ENCODE measurements at places on chromosomes 5 and 9.

DNA sequence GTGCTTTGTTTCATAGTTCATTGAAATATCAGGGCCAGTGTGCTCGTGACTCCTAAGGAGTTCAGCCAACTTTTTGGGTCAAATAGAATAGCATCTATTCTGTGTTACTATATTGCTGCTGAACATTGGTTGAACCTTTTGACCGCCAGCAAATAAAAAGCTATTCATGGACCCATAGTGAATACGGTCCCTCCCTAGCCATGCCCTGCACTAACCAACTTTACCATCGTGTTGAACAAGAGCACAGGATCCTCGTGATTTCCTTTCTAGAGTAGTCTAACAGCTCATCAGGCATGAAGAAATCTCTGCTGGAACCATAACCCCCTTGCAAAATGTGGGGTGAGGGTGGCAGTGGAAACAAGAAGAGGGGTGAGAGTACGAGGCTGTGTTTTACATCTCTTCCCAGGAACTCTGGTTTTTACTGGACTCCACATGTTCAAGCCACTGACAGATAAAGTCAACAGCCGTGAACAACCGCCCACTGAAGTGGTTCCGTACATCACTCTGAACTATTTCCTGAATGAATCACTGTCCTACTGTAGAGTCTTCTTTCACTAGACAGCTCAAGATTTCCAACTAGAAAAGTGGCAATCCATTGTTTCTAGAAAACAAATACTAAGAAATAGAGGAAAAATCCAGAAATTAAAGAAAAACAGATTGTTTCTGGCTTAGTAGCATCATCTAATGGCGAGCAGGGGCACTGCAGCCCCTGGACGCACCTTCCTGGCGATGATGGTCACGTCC is 70.1 kb upstream of the SPATA31E1 start:
- no peak for DNase-seq

GRCh38 chr5:139523635-139524445 is 37.3 kb upstream of the UBE2D2 start:
- no peak for DNase-seq

DNA sequence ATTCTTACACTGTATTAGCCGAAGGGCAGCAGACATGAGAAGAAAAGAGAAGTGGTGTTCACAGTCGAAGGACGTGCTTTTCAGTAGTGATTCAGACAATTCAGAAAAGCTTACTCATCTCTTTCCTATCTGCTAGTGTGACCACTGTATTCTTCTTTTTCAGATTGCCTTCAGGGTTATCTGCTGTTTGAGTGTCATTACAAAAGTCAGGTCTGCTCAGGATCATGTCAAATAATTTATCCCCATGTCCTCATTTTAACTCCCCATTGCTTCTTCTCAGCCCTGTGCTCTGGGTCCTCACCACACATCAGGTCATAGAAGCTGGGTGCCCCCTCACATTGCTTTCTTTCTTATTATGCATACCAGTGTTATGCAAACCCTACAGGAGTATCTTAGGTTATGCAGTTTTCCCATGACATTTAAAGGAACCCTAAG is 394.0 kb downstream of the CETN3 start:
- DNase-seq, result no peak

DNA sequence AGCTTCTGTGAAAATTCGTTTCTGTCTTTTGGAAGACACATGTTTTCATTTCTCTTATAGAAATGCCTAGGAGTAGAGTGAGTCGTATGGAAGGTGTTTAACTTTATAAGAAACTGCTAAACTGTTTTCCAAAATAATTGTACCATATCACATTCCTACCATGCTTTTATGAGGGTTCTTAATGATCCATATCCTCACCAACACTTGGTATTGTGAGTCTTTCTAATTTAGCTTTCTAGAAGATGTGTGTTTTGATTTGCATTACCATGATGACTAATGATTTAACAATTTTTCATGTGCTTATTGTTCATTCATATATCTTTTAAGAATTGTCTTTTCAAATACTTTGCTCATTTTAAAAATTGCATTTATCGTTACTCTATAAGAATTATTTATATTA is 223.6 kb downstream of the COMMD10 start:
- DNase-seq, result no peak

DNA sequence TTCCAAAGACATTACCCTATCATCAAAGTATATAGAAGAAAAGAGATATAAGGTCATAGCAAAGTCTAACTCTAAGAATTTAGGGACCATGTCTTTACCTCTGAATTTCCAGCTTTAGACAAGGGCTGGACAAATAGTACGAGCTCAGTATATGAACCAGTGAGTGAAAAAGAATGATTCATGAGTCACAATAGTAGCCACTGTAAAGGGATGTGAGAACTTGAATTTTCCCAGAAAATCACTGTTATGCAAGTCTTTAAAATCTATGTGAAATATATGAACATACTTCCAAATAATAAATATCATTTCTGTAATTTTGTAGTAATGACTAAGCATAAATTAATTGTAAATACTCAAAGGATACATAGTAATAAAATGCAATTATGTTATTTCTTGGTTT is 305.9 kb upstream of the PRR16 start:
- DNase-seq, result no peak

DNA sequence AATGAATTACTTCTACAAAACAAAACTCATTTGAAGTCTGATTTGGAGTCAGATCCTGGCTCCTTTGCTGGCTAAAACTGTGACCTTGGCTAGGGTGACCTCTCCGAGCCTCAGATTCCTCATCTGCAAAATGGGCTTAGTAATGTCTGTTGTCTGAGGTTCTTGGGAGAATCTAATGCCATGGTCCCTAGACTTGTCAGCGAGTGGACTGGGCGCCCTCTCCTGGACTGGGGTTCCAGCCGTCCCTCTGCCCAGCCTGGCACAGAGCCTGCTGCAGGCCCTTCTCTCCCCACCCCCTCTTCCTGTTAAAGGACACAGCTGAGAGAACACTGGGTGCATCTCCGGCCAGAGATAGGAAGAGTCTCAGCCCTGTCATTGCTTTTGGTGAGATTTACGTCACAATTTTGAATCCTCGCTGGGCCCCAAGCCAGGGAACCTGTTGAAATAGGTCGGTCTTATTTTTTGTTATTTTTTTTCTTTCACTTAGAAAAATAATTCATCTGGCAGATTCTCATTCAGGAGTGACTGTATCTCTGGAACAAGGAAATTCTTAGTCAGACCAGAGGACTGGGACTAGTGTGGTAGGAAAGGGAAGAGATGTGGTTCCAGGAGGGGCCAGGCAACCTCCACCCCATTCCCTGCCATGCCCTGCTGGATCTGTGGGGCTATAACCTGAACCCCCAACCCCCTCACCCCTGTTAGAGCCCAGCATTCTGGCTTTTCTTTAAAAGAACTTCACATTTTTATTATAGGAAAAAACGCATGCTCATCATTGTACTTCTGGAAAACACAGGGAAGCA is 48.2 kb upstream of the RPL26L1 start:
- no peak for DNase-seq

Data from stimulated activated CD8-positive, alpha-beta memory T cell treated with anti-CD3 and anti-CD28 coated beads, Interleukin-15, amount 100 ng/mL, for 24 hours (primary cell).